T-helper 17 cell (primary cell): ENCODE measurements at places on chromosomes 1 and 21.

GRCh38 chr1:234488054-234489006, 9.4 kb upstream of the TARBP1 start:
- no peak for DNase-seq

GRCh38 chr21:43884861-43885417, 19.9 kb downstream of the AGPAT3 start:
- DNase-seq: no peak

GRCh38 chr1:21297975-21298374, 7.7 kb upstream of the ECE1 start:
- DNase-seq: no peak

DNA sequence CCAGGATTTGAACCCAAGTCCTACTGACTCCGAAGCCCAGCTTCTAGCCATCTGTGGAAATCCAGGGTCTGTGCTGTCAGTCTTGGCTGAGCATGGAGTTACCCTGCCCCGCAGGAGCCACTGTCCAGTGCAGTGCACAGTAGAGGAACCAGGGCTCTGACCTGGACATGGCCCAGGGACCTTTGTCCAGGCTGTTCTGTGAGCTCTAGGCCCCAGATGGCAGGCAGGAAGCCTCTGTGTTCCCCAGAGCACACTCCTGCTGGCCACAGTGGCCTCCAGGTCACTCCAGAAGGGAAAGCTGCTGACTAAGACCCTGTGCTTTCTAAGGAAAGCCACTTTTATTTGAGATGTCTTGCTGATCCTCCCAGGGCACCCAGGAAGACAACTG, 13.8 kb downstream of the S100A7A start:
- DNase-seq: no peak

DNA sequence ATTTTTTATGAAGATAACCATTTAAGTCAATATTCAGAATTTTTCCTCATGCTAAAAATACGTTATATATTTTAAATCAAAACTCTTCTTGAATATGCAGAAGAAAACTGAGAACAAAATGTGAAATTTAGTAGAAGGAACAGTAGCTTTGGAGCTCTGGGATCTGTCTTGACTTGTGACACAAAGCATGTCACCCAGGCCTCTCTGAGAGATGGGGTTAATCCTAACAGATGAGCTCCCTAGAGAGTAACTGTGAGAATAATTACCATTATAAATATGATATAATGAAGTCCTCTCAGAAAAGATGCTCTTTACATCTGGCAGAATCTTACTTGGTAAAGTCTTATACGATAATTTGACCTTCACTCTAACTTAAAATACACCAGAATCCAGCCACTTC, 272.0 kb downstream of the PTPRC start:
- DNase-seq: no peak

- no peak for DNase-seq
Observed at GRCh38 chr1:228937851-228938536, 202.7 kb downstream of the RHOU start.

DNA sequence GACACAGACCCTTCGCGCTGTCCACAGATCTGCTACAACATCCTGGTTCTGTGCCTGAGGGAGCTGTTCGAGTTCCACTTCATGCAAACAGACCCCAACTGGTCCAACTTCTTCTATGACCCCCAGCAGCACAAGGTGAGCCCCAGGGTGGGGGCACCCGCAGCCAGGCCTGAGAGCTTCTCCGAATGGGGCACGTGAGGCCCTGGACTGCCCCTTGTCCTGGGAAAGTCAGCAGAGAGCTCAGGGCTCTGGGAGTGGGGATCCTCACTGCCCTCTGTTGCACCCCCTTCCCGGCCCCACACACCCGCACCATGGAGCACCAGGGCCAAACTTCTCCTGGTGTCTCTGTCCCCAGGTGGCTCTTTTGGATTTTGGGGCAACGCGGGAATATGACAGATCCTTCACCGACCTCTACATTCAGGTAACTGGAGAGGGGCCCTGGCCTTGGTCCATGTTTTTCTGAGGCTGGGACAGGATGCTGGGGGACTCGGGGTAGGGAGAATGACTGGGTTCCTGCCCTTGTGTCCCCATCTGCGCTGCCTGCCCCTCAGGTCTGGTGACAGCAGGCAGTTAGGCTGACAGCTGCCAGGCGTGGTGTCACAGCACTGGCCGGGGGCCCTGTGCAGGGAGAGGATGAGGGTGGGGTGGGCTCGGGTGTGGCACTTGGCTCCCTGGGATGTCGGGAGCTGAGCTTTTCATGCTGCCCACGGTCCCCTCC, 44.6 kb downstream of the COQ8A start:
- DNase-seq: no peak

GRCh38 chr1:248759644-248760043, 4.1 kb upstream of the LYPD8 start:
- no peak for DNase-seq

- no peak for DNase-seq
Observed at GRCh38 chr1:2596530-2597333, 10.2 kb downstream of the PRXL2B start.

DNA sequence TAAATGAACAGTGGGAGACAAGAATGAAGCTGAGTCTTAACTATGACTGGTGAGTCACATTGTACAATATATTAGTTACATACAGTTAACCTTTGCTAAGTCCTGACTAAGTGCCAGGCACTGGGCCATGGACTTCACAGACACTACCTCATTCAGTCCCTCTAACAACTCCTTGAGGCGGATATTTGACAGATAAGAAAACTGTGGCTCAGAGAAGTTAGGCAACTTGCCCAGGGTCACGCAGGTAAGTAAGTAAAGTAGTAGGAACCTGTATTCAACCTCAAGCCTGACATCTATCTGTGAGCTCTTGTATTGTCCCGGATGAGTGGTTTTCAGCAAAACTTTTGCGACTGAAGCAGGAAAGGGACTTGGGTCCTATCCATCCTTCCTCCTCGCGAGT, 62.1 kb downstream of the GNG12 start:
- DNase-seq: no peak

DNA sequence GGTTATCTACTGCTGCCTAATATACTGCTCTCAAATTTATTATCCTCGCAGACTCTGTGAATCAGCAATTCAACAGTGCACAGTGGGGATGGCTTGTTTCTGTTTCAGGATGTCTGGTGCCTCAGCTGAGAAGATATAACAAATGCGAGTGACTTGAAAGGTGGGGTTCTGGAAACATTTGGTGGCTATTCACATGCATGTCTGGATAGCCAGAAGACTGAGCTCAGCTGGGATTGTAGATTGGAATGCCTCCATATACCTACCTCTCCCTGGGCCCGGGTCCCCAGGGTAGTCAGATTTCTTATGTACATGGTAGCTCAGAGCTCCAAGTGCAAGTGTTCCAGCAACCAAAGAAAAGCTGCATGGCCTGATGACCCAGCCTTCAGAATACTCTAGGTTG, 176.3 kb downstream of the IER5 start:
- DNase-seq: no peak

GRCh38 chr1:17561561-17561985, 22.1 kb downstream of the ARHGEF10L start:
- DNase-seq: no peak

- no peak for DNase-seq
Observed at GRCh38 chr21:29084372-29084771, 10.9 kb upstream of the CCT8 start.

DNA sequence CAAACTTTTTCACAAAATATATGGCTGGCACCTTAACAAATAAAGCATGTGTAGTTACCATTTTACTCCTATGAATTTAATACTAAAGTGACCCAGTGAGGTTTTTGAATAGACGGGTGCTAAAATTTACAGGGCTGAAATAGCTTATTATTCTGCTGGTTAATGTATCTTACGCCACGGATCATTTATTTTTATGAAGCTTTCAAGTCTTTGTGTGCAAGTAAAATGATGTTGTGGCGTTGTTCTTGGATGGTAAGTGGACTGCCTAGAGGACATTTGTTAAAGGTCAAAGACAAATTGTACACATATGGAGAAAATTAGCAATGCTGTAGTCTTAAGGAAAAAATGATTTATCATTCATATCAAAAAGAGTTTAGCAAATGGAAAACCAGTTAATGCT, 22.8 kb downstream of the INSL5 start:
- no peak for DNase-seq

DNA sequence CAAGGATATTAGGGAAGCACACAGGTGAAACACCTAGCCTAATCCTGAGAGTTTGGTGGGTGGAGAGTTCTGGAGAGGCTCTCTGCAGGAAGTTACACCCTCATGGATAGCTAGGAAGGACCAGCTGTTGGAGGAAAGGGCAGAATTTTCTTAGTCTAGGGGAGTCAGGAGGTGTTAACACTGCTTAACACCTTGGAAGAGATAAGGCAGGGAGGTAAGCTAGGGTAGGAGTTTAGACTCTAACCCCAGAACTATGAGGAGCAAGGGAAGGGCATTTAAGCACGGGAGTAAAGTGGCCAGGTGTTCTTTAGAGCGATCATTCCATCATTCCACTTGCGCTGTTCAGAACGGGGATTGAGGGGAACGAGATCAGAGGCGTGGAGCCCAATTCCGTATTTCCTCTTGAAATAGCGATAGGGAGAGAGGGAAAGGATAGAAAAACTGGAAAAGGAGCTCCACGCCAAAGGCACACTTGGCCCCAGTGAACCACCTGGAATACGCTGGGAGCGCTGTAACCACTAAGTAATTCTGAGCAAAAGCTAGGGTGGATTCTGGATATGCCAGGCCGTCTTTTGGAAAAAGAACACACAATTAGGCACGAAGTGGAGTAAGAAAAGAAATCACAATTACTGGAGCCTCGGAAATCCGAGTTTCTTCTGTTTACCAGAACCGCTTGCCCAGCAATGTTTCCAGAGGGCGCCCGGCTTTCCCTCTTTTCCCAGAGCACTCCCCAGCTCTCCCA, 1.5 kb upstream of the GPR137B start:
- DNase-seq: no peak

DNA sequence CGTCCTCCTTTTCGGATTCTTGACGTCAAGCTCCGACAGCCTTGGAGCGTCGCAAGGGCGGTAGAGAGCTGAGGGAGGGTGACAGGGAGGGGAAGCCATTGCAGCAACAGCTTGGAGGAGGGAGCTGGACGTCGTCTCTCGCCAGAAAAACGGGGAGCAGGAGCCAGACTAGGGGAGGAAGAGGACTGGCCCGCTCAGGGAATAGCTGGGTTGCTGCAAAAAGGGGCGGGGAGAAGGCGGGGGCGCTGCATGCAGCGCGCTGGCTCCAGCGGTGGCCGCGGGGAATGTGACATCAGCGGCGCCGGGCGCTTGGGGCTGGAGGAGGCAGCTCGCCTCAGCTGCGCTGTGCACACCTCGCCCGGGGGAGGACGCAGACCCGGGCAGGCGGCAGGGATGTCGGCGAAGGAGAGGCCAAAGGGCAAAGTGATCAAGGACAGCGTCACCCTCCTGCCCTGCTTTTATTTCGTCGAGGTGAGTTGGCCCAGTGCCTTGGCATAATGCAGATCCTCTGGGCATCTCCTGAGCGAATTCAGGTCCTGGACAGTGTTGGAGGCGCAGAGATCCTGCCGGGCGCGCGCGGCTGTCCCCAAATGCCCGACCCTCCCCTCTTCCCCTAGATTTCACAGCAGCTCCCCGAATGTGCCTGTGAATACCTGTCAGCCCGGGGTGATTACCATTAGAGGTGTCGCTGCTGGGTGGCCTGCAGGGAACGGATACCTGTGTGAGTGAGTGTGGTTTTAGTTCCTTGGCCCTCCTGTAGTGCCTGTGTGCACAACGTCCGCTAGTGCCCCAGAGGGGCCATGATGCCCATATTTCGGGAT, at the start of gene PLPPR4:
TSS of gene PLPPR4 (plus strand) at position 292 of the 821 bp plus-strand sequence. CDS start at position 394, 102 bp downstream.
- no peak for DNase-seq

- DNase-seq: no peak
Observed at GRCh38 chr1:46522184-46522968, 29.1 kb downstream of the KNCN start.

DNA sequence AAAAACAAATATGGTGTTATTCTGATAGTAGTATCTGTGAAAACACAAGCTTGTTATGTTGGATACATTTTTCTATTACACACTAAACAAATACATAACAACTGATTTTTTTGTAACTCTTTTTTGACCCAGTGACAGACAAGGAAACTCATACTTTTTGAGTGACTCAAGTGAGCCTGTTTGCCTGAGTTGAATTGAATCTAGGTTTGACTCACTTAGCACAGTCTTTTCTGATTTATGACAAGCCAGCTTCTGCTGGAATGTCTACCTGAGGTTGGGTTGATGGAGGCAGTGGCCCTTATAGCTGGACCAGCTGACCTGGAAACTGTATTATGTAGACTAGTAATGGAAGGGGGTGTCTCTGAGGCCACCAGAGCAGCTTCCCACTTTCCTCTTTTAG, 4.2 kb upstream of the CLCA4 start:
- DNase-seq: no peak

GRCh38 chr1:8520483-8520966, 202.6 kb downstream of the SLC45A1 start:
- DNase-seq: no peak

- DNase-seq: no peak
Observed at GRCh38 chr1:36512842-36513241, 30.1 kb upstream of the CSF3R start.

GRCh38 chr1:242055749-242056320, 56.9 kb upstream of the MAP1LC3C start:
- no peak for DNase-seq

DNA sequence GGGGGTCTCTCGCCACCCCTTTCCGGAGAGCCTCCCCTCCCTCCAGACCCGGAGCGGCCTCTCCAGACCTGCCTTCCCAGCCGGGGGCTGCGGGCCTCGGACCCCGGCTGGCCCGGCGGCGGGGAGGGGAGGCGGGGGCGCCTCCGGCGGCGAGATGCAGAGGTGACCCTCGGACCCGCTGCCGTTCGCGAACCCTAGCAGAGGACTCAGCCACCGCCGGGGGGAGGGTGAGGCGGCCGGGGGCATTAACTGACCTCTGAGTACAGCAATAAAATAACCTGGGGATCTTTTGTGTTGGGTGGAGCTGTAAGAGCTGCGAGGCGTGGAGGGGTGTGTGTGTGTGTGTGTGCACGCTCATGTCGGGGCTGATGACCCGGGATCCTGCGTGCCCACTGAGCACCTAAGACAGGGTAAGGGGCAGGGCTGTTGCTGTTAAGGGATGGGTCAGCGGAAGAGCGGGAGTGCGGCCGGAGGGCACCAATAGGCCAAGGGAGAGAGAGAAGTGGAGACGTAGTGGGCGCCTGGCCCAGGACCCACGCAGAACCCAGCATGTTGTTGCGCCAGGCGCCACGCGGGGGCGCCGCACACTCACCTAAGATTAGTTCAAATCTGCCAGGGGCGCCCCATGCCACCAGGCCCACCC, 6.3 kb downstream of the HAPLN2 start:
- peak; percentile 56 for DNase-seq

DNA sequence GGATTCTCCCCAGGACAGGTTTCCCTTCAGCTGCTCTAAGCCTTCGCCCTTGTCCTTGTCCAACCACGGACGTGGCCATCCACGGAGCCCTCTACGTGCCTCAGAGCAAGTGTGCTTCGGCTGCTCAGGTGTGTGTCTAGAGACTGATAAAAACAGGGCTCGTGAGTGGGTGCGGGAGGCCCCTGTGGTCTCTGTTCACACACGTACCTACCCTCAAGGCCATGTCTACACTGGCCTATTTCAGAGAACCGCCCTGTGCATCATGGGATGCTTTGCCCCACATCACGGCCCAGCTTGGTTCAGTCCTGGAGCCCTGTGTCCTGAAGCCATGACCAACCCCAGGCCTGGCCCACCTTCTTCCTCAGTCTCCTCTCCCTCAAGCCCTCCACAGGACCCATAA, 24.6 kb upstream of the RUNX3 start:
- no peak for DNase-seq
